DMS153 (cell line): ENCODE measurements at places on chromosomes 11 and 22.

DNA sequence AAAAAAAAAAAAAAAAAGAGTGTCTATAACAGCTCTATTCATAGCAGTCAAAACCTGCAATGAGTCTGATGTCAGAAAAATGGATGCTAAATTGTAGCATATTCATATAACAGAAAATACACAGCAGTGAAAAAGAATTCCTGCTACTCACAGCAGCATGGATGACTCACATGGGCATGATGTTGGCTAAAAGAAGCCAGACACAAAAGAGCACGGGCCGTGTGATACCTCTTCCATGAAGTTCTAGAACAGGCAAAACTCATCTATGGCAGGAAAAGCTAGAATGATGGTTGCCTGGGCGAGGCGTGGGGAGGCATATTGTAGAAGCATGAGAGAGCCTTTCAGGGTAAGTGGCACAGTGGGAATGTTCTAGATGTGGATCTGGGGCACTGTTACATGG is 18.9 kb downstream of the PLAAT3 start:
- DNase-seq: no peak

GRCh38 chr22:42661985-42662831 is 13.0 kb upstream of the CYB5R3 start:
- peak; percentile 51 for DNase-seq

DNA sequence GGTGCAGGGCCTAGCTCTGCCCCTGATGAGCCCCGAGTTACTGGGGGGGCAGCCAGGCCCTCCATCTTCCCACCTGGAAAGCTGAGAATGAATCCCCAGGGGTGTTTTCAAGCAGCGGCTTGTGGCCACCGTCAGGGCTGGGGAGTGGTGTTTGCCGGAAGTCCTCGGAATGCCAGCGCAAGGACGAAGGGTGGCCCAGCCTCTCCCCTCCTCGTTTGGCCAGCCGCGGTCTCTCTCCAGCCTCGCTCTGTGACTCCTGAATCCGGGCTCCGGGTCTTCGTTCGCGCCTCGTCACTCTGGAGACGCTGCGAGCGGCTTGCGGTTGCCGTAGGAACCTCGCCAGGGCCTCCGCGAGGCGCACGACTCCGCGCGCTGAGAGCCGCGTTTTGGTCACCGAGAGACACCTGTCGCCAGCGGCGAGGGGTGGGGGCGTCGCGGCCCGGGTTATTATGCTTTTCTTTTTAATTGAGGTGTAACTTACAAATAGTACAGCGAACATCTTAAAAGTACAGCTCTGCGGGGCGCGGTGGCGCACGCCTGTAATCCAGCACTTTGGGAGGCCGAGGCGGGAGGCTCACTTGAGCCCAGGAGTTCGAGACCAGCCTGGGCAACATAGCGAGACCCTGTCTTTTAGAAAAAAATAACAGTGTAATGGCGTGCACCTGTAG is 6.3 kb upstream of the KDELR3 start:
- peak; percentile 80 for DNase-seq

- no peak for DNase-seq
Observed at GRCh38 chr11:75233754-75234172, 6.8 kb upstream of the TPBGL start.

GRCh38 chr11:116648247-116649174 is 124.3 kb downstream of the BUD13 start:
- no peak for DNase-seq

DNA sequence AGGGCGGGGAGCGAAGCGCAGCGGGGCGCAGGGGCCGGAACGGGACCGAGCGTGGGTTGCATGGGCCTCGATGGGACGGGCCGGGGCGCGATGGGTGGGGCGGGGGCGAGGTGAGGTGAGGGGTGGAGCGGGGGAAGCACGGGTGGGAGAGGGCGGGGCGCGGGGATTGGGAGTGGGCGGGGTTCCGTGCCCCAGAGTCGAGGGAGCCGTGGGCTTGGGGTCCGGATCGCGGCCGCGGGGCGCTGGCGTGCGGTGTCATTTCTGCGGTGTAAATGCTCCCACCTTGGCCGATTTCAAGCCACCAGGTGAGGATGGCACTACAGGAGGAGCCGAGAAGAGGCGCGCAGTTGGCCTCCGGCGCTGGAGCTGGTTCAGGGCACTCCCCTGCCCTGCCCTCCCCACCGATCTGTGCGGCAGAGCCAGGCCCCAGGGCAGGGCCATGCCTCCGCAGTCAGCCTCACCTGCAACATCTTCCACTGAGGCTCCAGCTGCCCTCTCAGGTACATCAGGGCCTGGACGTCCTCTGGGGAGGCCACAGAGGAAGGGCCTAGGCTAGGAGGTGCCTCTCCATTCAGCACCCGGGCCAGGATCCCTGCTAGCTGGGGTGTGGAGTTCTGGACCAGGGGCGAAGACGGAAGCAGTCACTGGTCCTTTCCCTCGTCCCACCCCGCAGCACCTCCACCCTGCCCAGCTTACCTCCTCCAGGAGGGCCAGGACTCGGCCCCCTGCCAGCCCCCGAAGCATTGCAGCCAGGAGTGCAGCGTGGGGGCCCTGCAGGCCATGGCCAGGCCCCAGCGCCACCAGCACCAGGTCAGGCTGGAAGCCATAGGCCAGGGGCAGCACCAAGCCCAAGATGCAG is 620 bp upstream of the TUBGCP6 start:
- no peak for DNase-seq

DNA sequence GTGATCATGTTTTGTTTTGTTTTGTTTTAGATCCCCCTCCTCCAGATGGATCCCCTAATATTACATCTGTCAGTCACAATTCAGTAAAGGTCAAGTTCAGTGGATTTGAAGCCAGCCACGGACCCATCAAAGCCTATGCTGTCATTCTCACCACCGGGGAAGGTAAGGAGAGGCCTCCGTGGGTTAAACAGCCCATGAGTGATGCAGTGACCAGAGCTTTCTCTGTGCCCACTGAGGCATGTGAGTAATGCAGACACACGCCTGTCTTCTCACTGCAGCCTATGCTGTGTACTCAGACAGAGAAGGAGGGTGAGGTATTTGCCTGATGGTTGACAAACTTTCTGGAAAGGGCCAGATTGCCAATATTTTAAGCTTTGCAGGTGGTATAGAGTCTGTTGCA is 73.7 kb upstream of the OR4B1 start:
- DNase-seq: no peak

DNA sequence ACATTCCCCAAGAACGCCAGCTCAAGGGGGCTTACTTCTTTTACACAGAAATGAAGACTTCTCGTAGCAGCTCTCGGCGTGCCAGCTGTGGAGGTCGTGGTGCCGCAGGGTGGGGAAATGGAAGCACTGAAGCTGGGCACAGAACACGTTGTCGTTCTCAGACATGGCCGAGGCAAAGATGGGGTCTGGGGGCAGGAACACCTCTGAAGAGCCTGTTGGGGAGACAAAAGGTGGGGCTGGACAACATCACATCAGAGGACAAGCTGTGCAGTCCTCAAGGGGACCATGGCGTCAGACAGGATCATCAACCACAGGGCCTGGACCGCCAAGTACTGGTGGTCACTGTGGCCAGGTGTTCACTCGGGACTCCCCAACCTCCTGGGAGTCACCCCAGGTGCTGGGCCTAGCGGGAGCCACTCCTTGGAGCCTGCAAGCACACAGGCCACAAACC is 65.2 kb downstream of the DGCR2 start:
- DNase-seq: no peak
